ENCODE measurements at places on chromosomes 5 and 9.

DNA sequence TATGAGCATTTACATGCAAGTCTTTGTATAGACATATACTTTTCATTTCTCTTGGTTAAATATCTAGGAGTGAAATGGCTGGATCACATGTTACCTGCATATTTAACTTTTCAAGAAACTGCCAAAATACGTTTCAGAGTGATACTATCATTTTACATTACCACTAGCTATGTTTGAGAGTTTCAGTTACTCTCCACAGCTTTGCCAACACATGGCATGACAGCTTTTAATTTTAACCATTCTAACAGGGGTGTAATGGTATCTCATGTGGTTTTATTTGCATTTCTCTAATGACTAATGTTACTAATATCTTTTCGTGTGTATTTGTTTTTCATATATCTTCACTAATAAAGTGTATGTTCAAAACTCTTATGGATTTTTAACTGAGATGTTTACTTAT lies 99.8 kb downstream of the DTWD2 start:
- no peak for DNase-seq

DNA sequence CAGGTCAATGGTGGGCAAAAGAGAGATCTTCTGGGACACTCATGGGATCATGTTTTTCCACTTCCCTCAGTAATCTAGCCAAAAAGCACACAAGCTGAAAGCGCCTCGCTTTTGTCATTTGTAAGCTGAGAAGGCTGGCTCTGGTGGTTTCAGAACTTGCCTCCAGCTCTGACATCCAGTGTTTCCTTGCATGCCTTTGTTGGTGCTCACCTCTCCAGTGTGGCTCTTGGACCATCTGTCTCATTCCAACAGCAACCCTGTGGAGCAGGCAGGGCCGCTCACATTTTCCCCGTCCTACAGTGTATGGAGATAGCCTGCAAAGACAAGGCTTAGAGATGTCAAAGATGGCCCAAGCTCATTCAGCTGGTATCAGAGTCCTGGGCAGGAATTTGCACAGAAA lies 160.8 kb upstream of the KLF4 start:
- DNase-seq, result no peak

- DNase-seq, result no peak
Observed at GRCh38 chr5:95070453-95070852, 214.4 kb downstream of the MCTP1 start.

- DNase-seq, result no peak
Observed at GRCh38 chr5:131396015-131396414, 132.2 kb downstream of the CDC42SE2 start.

DNA sequence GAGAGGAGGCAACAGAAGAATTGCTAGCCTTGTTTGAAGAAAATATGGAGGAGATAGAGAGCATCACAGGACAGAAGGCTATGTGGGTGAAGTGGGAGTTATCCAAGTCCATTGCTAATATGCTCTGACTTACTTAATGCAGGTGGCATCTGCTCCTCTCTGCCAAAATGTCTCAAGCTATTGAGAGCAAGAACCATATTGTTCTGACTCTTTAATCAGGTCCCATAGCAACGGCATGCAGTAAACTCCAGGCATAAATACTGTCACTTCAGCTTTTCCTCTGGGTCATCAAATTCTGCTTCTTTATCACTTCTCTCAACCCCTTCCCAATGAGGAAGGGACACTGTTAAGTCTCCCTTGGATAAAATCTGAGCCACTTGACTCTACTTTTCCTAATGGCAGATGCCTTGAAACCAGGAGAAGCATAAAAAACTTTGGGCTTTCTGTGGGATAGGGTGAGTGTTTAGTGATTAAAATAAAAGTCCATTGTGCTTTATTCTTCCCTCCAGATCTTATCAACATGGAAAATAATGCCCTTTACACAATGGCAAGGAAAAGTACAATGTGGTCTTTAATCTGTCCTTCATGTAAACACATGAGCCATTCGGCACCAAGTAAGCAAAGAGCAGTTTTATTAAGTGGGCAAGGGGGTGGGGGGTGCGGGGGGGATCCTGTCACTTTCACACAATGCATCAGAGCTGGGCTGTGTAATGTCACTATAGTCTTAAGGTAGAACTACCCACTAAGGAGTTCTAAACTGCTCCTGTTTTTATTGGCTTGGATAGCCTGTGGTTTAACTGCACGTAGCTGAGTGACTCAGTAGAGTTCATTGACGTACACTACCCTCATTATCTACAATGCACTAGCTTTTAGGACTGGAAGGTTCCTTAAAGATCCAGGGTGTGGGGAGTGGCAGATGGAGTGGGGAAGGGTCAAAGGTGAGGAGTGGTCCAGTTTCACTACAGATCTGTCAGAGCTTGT lies 71.0 kb upstream of the TARS1 start:
- no peak for DNase-seq

DNA sequence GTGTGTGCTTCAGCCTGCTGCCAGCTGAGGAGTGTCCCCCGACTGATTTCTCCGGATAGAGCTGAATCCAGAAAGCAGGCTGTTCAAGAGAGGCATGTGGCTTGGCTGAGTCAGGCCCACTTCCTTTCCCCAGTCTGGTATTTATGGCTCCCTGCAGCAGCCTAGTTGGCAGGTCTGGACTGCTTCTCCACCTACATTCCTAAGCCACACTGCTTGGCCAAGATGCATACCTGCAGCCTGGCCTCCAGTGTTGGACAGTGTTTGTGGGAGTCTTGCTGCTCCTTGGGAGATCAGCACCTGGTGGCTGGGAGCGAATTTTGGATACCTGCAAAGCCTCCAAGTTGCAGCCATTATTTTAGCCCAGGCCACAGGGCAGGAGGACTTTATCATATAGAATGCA lies 670.8 kb downstream of the ACTL7B start:
- no peak for DNase-seq

GRCh38 chr9:127761491-127761956 lies 16.9 kb downstream of the SH2D3C start:
- DNase-seq, result no peak

- peak; percentile 24 for DNase-seq
Observed at GRCh38 chr9:136399176-136400037, 563 bp downstream of the SNAPC4 start.

DNA sequence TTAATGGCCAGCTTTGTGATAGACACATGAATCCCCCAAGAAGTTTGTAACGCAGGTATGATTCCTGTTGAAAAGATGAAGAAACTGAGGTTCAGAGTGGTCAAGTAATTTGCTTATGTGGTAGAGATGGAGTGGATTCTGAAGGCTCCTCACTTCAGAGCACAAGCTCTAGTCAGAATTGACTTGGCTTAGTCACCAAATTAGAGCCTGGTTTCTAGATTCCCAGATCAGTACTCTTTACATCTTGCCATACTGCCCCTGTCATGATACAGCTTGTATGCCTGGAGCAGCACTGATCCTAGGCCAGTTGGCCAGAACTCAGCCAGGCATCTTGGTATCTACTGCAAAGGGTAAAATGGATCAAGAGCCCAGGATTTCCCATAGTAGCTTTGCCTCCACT lies 284.4 kb upstream of the RFX3 start:
- no peak for DNase-seq

GRCh38 chr5:127013407-127013806 lies 17.0 kb downstream of the MARCHF3 start:
- DNase-seq, result no peak

GRCh38 chr9:110897943-110898342 lies 140.3 kb downstream of the LPAR1 start:
- no peak for DNase-seq

DNA sequence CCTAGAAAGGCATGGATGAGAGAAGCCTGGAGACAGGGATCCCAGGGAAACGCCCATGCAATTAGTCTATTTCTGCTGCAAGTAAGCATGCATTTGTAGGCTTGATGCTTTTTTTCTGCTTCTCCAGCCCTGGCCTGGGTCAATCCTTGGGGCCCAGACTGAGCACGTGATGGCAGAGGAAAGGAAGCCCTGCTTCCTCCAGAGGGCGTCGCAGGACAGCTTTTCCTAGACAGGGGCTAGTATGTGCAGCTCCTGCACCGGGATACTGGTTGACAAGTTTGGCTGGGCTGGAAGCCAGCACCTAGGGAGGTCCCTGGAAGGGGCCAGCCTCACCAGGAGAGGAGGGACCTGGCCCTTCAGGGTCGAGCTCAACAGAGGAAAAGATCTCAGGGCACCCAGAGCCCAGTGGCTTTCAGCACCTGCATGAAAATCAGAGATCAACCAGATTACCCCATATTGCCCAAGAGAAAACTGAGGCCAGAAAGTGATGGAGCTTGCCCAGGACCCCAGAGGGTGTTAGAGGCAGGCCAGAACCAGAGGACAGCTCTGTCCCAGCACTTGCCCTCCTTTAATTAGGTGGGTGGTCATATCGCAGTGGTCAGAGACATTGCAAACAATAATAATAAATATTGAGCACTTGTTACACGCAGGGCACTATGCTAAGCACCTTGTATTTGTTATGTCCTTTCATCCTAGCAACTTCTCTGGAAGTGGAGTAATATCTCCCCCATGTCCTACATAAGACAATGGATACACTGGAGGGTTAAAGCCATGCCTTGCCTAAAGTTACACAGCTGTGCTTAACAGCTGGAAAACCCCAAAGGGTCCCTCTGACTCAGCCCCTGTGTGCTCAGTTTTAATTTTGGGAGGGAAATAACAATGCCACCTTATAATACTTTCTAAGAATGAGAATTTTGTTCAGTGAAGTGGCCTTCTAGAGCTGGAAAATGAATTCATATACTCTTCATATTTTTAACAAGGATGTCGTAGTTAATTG lies 67.1 kb downstream of the KLF4 start:
- no peak for DNase-seq

DNA sequence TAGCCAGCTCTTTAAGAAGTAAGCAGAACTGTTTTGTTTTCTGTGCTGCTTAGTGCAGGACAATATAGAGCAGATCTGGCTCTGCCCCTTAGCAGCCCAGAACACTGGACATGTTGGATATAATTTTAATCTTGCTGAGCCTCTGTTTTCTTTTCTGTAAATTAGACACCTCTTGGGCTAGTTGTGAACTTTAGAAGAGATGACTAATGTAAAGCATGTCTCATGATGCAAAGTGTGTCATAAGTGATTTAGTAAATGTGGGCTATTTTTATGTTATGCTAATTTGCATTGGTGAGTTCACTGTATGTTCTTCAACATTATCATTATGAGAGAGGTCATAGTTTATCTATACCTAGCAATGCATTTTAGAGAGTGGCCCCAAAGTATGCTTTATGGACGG lies 156.1 kb upstream of the ADAMTSL1 start:
- no peak for DNase-seq

- DNase-seq, result no peak
Observed at GRCh38 chr9:135305546-135306180, 173.9 kb upstream of the PPP1R26 start.

GRCh38 chr5:38208782-38209378 lies 49.5 kb upstream of the EGFLAM start:
- DNase-seq, result no peak

GRCh38 chr5:59715228-59715627 lies 178.3 kb downstream of the PDE4D start:
- DNase-seq, result no peak

DNA sequence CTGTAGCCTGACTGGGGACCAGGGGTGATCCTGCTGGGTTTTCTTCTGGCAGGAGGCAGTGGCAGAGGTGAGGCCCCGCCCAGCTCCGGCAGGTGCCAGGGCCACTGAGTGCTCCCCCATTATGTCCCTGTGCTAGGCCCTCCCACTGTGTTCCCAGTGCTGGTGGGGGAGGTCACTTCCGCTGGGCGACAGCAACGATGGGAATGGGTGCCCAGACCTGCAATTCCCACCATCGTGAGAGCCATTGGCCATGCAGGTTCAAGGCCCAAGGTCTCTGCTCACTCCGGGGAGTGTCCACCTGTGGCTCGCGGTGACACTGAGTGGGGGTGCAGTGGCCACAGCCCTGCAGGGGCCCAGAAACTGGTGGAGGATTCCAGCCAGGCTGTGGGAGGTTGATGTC lies 98.6 kb downstream of the RXRA start:
- no peak for DNase-seq

- DNase-seq, result no peak
Observed at GRCh38 chr9:93324191-93324834, 127.2 kb upstream of the FAM120A start.

- no peak for DNase-seq
Observed at GRCh38 chr5:100550531-100551051, 15.4 kb downstream of the FAM174A start.

- no peak for DNase-seq
Observed at GRCh38 chr9:37309136-37309535, 113.4 kb upstream of the GRHPR start.

- no peak for DNase-seq
Observed at GRCh38 chr9:125479846-125480615, 218.4 kb downstream of the GAPVD1 start.

DNA sequence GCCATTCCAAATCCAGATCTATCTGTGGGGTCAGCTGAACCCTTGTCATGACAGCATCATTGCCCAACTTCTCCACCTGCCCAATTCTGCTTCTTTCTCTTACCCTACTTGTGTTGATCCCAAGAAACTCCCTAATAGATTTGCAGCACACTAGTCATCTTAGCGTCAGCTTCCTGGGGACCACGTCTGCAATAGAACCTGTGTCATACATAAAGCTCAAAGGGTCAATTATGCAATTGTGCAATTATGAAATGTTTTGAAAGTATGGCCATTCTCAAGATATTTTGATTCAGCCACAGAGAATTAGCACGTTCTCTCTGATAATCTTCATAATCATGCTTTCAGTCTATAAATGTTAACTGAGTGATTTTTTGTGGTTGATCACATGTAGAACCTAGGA lies 87.4 kb upstream of the PAPPA start:
- DNase-seq, result no peak

- DNase-seq, result no peak
Observed at GRCh38 chr5:161966564-161966963, 101.0 kb upstream of the GABRG2 start.

DNA sequence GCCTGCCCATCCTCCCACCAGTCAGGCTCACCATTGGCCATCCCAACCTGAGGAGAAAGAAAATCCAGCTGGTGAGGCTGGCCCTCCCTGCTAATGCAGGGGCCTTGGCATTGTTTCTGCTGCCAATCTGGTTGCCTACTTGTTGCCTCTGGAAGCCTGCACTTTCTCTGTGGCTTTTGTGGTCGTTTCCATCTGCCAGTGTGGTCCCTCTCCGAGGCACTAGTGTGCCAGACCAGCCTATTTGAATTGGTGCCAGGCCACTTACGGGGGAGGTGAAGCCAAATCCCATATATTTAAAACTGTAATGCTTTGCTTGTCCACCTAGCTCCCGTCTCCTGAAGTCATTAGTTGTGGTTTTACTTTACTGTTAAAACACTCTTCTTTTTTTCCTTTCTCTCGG lies 213.4 kb upstream of the ADAMTSL1 start:
- DNase-seq, result no peak

DNA sequence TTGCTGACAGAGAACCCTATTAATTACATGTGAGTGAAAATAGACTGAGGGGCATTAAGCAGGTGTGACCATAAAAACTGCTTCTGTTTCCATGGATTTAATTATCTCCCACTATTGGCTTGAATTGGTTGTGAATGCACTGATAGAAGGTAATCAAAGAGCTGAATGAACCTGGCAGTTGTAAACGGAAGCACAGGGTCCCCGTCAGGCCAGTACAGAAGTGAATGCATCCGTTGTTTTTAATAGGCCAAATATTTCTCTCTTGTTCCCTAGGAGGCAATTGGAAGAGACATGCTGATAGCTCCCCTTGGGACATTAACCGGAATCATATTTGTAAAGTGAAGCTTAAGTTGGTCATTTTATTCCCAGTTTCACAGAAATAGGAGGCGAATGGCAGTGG lies 147.0 kb downstream of the CAVIN4 start:
- no peak for DNase-seq
